ENCODE measurements at places on chromosomes 13 and 19.
A peak's percentile ranks its signal among the peaks of the same experiment; 100 is the strongest.

GRCh38 chr19:40365613-40366401, 17.3 kb downstream of the PLD3 start:
- no peak for DNase-seq

GRCh38 chr13:44312834-44313551, 60.6 kb upstream of the SERP2 start:
- no peak for DNase-seq

DNA sequence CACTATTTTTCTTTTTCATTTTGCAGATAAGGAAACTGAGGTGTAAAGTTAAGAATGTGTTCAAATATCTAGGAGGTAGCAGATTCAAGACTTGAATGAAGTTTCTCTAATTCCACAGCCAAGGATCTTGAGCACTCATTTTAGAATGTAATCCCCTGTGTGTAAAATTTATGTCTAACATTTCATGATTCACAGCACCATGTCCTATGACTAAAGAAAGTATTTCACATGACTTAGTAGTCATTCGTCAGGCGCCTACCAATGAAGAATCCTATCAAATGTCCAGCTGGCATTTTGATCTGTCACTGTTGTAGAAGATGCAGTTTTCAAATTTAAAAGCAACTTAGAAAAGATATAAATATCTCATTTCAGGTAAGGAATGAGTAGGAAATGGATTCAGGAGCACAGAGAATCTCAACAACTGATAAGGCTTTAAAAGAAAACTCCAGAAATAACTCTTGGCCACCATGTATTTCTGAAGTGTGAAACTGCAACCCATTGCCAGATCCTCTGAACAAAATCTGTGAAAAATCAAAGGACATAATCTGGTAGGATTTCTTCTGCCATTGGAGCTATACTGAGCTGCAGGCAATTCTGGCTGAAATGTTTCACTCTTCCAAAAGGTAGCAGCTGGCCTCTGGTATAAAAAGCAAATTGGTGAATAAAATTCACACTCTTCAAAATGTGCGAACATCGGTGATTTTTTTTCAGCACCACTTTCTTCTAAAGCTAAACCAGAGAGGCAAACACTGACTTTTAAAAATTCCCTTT, 92.2 kb downstream of the DCLK1 start:
- no peak for DNase-seq

DNA sequence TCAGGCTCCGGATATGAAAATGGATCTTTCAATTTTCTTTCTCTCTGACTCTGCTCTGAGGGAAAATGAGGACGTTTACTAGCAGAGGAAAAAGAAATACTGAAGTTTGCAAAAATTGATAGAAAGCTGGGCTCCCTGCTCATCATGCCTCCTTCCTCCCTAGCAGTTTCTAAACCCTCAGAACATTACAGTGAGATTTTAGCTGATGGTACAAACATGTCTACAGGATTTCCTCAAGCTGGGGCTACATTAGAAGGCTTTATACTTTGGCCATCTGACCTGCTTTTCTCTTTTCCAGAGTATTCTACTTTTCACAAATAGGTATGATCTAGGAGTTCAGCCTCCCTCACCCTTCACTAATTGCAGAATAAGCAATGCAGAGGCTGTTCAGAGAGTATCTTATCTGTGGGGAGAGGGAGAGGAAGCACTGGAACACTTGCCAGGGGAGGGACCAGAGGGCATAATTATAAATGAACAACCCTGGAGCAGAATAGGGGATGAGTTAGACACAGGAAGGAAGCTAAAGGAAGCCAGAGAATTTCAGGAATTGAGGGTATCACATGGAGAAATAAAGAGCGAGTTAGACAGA, 30.0 kb downstream of the CEACAM1 start:
- no peak for DNase-seq

DNA sequence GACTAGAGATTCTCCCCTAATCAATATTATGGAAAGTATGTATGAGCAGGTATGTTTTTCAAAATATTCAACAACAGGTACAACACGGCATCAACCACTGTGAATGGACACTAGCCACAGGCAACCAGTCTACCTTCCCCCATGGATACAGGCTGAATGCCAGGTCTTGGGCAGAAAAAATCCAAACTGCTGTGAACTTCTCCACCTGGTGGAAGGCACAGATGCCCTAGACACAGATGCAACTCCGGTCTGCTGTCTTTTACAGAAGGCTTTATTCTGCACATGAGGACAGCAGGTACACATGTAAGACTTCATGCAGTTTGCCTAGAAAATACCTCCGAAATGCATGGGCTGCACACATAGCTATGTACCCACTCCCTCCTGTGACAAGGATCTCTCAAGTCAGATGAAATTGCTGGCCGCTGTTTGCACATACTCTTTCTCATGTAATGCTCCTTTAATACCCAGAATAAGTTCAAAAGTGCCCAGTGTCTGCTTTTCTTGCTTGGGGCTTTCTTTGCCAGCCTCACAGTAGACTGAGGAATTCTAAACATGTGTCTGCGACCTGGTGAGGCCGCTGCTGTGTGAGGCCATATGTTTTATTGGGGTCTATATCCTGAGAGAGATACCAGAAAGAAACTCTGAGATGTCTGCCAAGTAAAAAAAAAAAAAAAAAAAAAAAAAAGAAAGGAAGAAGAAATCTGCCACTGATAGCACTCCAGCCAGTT, 325.9 kb downstream of the FOXO1 start:
- DNase-seq: no peak

DNA sequence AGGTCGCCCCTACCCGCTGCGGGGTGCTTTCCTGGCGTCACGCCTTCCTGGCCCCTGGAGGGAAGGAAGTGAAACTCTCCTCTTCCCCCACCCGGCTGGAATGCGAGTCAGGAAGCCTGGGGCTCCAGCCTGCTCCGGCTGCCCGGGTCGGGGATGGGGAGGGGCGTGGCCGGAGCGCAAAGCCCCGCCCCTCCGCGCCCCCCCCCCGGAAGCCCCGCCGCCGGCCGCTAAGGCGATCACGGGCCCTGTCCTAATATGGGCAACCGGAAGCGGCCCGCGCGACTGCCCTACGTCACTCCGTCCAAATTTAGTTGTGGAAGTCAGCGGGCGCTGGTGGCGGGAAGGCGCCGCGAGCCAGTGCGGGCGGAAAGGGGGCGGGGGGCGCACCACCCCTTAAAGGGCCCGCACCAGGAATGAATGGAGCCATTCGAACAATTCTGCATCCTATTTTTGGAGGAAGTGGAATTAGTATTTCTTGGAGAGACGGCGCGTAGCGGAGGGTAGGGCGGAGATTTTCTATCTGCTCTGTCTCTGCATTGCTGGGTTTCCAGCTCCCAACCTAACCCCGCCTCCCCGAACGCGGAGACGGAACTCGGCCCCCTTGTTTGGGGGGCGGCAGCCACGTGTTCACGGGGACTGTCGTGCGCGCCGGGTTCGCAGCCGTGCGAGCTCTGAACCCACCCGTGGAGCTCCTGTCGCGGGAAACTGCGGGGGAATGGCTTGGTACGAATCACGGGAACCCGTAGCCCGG, 1.6 kb downstream of the IER2 start:
- DNase-seq: peak; percentile 97

- peak; percentile 41 for DNase-seq
These were observed 4.9 kb upstream of the LYPD3 start for GRCh38 chr19:43470288-43470687.

GRCh38 chr13:112986946-112987681, 18.1 kb downstream of the MCF2L start:
- no peak for DNase-seq

GRCh38 chr19:10138879-10139795, 19.4 kb upstream of the EIF3G start:
- no peak for DNase-seq

GRCh38 chr19:33395561-33396550, 22.3 kb downstream of the CEBPG start:
- DNase-seq: no peak

DNA sequence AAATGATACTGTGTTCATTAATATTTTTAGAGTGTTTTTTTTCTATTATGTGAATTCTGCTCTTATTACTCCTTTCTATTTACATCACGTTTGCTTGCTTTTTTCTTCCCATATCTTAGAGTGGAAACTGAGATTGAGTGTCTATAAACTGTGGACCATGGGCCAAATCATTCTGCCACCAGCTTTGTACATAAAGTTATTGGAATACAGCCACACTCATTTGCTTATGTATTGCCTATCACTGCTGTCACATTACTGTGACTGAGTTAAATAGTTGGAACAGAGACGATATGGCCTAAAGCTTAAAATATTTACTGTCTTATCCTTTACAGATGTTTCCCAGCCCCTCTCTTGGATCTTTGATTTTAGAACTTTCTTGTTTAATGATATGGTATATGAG, 260.4 kb downstream of the MAB21L1 start:
- DNase-seq: no peak

- no peak for DNase-seq
These were observed 19.7 kb downstream of the VWA8 start for GRCh38 chr13:41941174-41941573.

DNA sequence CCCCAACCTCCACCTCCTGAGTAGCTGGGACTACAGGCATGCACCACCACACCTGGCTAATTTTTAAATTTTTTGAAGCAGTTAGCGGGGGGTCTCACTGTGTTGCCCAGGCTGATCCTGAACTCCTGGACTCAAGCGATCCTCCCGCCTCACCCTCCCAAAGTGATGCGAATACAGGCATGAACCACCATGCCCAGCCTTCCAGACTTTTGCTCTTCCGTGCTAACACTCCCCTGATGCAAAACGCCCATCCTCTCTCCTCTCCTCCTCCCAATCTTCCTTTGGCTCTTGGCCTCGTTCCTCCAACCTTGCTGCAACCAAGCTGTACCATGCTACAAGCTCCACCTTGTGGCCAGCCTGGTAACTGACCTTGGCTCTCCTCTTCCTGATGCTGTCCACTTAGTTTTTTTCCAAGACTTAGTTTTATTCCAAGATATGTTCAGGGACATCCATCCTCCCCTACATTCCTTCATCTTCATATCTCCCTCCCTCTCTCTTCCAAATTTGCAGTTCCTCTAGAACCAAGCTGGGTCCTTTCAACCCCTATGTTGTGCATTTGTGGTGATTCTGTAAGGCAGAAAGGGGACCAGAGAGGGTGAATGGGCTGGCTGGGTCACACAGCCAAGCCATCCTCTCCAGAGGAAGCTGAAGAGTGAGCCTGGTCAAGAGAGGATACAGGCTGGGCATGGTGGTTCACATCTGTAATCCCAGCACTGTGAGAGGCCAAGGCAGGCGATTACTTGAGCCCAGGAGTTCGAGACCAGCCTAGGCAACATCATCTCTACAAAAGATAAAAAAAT, 32.8 kb downstream of the TINCR start:
- no peak for DNase-seq

GRCh38 chr13:99356262-99357091, 49.3 kb upstream of the GPR183 start:
- DNase-seq: peak; percentile 96

GRCh38 chr13:106795847-106796246, 227.9 kb upstream of the ARGLU1 start:
- DNase-seq: no peak

DNA sequence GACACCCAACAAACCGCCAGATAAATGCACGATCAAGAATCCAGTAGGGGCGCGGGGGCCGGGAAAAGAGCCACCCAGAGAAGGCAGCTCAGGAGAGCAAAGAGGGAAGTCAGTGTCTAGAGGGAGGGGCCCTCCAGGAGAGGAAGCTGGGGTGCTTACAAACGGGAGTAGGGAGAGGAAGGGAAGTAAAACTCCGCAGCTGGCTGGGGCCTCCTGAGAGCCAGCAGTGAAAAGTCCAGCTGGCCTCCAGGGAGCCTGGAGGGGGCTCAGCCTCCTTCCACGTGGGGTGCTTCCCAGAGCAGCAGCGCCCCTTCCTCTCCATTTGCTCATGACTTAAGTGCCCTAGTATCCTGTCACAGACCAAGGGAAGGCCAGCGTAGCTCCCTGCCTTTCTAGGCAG, 51.8 kb downstream of the TMED1 start:
- DNase-seq: no peak

DNA sequence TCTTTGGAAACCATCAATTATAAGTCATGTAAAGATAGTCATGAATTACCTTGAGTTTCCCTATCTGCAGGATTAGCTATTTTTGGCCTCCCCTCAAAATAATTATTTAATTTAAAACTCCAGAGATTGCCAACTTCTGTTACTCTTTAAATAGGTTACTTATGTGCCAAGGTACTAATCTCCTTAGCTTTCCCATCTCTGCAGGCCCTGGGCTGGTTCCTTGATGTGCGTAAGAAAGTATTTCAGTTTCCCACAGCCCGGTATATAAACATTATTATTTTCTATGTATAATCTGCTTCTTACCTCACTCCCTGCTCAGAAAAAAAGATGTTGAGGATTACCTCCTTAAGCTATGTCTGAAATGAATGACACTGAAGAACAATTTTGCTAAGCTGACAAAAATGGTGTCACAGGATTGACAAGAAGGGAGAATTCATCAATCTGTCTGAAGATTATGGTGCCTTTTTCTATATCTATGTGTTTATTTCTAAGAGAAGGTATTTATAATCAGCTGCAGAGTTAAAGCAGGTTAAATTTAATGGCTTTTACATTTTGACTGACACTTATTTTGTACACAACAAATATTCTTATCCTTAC, 1697.2 kb upstream of the PCDH20 start:
- no peak for DNase-seq

- DNase-seq: no peak
These were observed 62.1 kb downstream of the GGACT start for GRCh38 chr13:100526318-100527000.

GRCh38 chr19:9523885-9524474, 14.5 kb downstream of the ZNF426 start:
- DNase-seq: no peak

DNA sequence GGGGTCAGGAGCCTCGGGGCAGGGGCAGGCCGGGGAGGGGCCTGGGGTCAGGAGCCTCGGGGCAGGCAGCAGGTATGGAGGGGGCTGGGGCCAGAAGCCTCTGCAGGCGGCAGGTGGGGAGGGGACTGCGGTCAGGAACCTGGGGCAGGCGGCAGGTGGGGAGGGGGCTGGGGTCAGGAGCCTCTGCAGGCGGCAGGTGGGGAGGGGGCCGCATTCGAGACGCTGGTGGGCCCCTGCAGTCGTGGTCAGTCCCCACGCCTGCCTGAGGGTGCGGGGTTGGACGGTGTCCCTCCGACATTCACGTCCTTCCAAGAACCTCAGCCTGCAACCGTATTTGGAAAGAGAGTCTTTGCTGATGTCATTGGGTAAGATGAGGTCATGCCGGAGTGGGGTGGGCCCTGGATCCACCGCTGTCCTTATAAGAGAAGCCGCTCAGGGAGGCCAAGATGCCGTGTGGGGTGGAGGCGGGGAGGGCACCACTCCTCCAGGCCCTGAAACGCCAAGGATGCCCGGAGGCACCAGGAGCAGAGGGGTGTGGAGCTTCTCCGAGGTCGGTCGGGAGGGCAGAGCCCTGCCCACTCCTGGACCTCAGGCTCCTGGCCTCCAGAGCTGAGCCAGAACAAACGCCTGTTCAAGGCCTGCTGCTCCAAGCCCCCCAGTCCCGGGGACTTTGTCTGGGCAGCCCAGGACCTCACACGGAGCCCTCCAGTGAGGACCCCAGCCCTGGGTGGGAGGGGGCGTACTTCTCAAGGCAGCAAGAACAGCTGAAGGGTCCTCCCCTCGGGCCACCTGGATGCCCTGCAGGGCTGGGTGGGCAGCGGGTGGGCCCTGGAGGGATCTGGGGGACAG, 30.1 kb downstream of the PIP5K1C start:
- no peak for DNase-seq

All from CD4-positive, alpha-beta T cell treated with Interleukin-4 for 4 hours (primary cell).